ENCODE measurements at places on chromosomes 3 and 15.

- DNase-seq = no peak
Observed at GRCh38 chr3:23738944-23739343, 66.8 kb upstream of the UBE2E1 start.

- no peak for DNase-seq
Observed at GRCh38 chr3:125087768-125088391, 32.1 kb upstream of the HEG1 start.

DNA sequence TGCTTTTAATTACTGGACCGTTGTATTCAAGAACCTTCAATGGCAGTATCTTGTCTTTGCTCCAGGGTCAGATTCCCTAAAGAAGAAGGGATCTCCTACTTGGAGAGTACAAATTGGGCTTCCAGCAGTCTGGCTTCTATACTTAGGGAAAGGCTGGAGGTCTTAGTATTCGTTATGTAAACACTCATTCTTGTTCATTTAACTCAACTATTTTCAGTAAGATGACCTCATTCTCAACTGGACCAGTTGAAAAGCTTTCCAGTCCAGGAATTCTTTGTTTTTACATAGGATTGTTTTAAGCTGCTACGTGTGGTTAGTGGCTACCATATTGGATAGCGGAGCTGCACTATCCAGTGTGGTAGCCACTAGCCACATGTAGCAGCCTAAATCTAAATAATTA is 4.6 kb downstream of the SENP5 start:
- DNase-seq = no peak

DNA sequence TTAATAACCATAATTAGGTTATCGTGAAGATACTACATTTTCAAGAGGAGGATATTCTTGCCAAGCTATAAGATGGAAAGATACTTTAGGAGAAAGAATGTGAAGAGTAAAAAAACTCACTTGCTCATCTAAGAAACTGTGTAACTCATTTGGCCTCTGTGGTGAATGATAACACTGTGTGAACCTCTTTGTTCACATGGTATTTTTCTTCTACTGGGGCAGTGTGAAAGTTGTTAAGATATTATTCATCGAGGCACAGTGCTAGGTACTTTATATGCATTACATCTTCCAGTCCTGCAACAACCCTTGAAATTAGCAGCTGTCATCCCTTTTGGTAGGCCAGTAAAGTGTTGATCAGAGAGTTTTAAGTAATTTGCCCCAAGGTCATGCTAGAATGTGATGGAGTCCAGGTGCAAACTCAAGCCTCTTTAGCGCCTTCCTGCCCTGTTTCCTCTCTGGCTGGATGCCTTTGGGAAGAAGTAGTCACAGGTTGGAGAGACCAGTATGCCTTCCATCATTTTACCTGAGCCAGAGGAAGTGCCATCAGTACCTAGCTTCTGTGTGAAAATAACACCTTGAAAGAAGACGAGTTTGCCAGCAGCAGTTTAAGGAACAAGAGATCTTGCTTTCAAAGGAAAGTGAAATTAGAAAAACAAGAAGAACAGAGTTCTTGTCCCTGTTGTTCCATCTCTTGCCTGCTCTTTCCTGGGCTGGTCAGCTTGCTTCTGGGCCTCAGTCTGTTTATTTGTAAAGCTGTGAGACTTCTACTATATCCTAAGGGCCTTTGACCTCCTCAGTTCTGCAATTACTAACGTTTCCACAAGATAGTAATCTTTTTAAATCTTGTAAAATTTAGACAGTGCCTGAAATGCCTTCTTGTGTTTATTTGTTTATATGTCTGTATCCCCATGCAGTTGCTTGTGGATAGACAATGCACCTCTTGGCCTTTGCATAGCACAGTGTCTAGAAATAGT is 179.3 kb downstream of the FNDC3B start:
- no peak for DNase-seq

DNA sequence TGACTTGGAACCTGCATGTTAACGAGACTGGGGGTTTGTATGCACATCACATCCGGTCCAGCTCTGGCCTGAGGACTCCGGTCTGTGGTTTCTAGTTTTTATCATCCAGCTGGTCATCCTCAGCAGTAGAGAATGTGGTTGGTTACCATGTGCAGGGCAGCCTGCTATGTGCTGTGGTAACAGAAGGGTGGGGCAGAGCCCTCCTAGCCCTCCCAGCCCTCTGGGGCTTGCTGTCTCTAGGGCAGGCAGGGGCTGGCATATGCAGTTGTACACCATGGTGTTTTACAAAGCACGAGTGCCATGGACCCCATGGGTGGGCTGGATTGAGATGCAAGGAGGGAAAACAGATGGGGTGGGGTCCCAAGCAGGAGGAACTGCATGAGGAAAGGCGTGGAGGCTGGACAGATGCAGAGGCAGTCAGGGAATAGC is 70.2 kb downstream of the APBA2 start:
- DNase-seq = no peak

GRCh38 chr15:74800559-74801094 is 12.0 kb upstream of the LMAN1L start:
- DNase-seq = no peak

DNA sequence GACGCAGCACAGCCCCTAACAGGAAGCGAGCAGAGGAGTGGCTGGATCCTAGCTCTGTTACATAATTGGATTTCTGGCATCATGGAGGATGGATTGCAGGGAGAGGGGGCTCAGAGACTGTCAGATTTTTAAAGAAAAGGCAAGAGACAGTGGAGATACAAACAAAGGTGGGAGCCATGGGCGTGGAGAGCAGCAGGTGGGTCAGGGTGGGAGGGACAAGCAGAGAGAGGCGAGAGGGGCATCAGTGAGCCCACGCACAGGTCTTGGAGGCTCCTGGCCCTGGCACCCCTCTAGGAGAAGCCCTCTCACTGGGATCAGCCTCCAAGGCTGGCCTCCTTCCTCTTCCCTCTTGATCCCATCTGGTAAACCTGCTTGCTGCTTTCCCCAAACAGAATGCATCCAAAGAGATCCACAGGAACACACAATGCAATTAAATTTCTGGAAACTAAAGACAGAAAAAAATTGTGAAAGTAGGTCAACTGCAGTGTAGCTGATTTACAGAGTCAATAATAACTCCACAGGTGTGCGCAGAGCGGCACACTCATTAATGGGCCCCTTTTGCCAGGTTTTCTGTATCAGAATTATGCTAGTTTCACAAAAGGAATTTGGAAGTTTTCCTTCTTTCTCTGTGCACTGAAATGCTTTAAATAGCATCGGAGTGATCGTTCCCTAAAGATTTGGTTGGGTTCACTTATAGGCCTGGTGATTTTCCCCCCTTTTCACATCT is 66.1 kb downstream of the LSM3 start:
- no peak for DNase-seq

GRCh38 chr3:98331329-98331728 is 22.3 kb upstream of the OR5K4 start:
- no peak for DNase-seq

- no peak for DNase-seq
Observed at GRCh38 chr3:22996920-22997571, 206.1 kb upstream of the UBE2E2 start.

GRCh38 chr15:29429584-29429983 is 160.0 kb upstream of the NSMCE3 start:
- no peak for DNase-seq

- DNase-seq = no peak
Observed at GRCh38 chr3:71156062-71156665, 427.4 kb downstream of the FOXP1 start.

- no peak for DNase-seq
Observed at GRCh38 chr3:377158-377561, 180.6 kb downstream of the CHL1 start.

GRCh38 chr15:80584561-80584964 is 110.5 kb upstream of the ABHD17C start:
- DNase-seq = no peak

DNA sequence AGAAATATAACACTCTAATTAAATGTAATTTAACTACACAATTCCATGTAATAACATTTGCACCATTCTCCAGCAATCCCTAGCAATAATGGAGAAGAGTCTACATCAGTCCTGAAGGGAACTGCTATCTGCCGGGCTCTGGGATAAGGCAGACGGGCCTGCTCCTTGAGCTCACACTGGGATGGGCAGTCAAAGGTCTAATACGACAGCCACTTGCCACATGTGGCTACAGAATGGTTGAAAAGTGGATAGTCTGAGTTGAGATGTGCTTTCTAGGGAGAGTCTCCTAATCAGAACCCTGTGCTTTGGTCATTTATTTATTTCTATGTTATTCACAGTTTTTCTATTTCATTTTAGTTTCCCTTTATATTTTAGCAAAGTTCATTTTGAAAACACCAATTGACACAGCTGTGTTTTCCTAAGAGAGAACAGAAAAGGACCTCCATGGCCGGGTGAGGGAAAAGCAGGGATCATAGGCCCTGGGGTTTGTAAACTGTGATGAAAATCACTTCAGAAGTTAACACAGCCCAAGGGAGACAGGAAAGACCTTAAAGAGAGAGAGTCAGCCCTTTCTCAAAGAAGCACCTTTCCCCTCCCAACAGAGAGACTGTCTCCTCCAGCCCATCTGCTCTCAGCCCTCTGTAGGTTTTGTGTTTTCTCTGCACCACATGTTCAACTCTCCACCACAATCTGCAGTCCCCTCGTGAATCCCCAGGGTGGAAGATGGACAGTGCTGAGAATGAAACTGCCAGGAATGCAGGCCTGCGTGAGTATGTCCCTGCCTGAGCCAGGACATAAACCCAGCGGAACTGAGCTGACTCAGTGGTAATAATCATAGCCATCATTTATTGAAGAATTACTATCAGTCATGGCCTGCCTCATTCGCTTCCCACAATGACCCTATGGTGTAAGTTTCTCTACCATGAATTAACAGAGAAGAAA is 11.6 kb downstream of the FSIP1 start:
- DNase-seq = no peak

- no peak for DNase-seq
Observed at GRCh38 chr15:95252404-95252803, 1021.0 kb downstream of the MCTP2 start.

GRCh38 chr3:96779810-96780209 is 34.6 kb upstream of the EPHA6 start:
- DNase-seq = no peak

- DNase-seq = no peak
Observed at GRCh38 chr15:66023311-66023972, 154.2 kb downstream of the RAB11A start.

- DNase-seq = no peak
Observed at GRCh38 chr3:158221426-158221825, 111.5 kb downstream of the RSRC1 start.

GRCh38 chr3:169668957-169669741 is 5.6 kb upstream of the MECOM start:
- no peak for DNase-seq

DNA sequence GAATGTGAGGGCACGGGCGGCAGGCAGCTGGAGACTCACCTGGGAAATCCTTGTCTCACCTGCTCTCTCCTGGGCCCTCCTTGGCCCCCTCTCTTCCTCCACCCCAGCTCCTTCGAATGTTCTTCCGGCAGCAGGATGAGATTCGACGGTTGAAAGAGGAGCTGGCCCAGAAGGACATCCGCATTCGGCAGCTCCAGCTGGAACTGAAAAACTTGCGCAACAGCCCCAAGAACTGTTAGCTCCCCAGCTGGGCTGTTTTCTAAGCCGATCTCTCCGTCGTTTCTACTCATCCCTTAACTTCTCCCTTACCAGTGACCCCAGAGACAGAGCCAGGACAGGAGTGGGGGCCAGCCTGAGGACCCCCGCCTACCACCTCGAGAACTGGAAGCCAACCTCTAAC is 95.0 kb downstream of the ANP32A start:
- DNase-seq = no peak

DNA sequence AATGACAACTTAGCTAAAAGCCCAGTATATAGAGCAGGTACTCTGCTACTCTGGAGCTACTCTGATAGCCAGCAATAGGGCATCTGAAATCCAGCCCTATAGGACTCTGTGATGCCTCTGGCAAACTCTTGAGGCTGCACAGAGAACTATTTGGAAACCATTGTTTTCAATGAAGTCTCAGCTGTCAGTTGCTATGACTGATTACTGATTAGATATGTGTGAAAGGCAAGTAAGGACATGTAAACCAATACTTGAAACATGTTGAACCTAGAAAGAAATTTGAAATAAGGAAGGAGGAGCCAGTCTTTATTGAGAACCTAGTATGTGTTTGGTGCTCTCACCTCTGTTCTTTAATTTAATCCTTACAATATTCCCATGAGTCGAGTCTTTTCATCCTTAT is 40.2 kb upstream of the CRTC3 start:
- no peak for DNase-seq

DNA sequence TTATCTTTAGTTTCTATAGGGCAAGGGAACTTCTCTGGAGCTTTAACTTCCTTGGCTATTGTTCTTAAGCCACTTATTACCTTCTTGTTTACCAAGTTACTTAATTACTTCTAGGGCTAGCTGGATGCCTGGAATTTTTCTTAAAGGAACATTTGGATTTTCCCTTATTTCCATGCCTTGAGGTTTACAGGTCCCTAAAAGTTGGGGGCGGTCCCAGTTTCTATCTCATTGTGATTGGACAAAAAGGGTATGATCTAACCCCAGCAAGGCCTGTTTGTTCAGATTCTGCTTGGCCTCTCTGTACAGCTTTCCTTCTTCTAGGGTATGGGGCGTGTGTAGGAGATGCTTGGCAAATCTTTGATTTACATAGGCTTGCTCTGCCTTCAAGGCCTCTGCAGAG is 17.4 kb downstream of the PDHB start:
- no peak for DNase-seq

DNA sequence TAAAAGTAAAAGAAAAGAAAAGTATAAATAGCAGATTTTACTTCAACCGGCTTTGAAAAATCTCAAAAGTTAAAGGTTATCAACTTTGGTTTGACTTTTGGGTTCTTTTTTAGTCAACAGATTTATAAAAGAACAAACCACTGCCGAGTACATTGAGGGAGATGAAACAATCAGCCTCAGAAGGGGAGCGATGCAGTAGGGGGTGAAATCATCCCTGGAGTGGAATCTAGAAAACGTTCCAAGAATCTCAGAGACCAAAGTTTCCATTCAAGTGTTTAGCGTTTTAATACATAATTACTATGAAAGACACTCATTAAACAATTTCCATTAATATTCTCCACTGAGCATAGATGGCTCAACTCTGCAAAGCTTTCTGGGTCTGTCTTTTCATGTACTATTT is 745.5 kb downstream of the NR2F2 start:
- no peak for DNase-seq

- no peak for DNase-seq
Observed at GRCh38 chr3:127212711-127213110, 19.8 kb downstream of the PRR23E start.

GRCh38 chr3:111713833-111714232 is 118.7 kb upstream of the ZBED2 start:
- no peak for DNase-seq

DNA sequence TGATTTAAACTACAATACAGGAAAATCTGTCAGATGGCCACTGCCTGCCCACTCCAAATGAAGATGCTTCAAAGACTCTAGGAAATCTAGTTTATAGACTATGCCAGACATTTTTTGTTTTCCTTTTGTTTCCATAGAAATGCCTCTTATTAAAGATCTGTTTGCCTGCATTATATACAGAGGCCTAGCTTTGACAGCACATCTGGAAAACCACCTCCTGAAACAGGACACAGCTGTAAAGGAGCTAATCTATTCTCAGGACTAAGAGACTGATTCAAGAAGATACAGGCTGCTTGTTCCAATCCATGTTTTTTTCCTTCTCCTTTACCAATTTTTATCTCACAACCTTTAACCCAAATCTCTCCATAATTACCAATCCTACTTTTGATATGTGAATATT is 75.3 kb upstream of the STRIT1 start:
- DNase-seq = no peak
